Inflammatory macrophage (primary cell): ENCODE measurements at places on chromosomes 16 and 17.

DNA sequence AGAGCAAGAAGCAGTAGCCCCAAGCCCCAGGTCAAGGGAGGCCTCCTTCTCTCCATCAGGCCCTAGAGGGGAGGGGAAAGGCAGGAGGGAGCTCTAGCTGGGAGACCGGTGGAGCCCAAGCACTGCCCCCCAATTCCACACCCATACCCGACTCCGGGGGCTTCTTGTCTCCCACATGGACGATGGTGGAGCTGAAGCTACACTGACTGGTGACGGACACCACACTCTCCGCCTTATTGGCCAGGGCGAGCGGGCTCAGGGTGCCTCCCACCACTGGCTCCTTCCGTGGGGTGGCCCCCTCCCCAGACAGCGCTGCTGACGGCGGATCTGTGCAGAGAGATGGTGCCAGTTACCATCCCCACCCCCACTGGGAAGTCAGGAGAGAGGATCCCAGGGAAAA is 6.4 kb downstream of the PER1 start:
- no peak for DNase-seq

- peak; percentile 55 for DNase-seq
Observed at GRCh38 chr17:3718201-3718600, 5.5 kb upstream of the HASPIN start.

DNA sequence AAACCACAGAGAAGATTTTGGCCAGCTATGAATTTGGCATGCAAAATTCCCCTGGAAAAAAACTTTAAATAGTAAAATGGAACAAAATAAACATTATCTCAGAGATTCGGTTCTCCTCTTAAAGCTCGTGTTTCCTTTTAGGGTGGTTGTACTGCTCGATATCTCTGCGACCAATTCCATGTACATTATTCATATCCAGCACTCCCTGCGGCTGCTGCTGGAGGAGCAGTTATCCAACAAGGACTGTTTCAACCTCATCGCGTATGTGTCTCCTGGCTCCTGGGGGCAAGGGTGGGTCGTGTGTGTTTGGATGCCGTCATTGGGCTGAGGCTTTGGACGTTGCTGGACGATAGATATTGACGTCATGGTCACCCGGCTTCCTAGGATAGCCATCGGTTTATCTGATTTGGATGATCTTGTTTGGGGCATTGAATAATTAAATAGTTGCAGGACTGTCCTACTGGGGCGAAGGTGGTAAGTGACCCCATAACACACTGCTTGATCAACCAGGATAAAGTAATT is 33.8 kb downstream of the VWA3A start:
- DNase-seq = no peak

GRCh38 chr16:72426386-72426785 is 254.4 kb upstream of the PMFBP1 start:
- DNase-seq = no peak

GRCh38 chr17:37476431-37477120 is 13.1 kb upstream of the DUSP14 start:
- no peak for DNase-seq

DNA sequence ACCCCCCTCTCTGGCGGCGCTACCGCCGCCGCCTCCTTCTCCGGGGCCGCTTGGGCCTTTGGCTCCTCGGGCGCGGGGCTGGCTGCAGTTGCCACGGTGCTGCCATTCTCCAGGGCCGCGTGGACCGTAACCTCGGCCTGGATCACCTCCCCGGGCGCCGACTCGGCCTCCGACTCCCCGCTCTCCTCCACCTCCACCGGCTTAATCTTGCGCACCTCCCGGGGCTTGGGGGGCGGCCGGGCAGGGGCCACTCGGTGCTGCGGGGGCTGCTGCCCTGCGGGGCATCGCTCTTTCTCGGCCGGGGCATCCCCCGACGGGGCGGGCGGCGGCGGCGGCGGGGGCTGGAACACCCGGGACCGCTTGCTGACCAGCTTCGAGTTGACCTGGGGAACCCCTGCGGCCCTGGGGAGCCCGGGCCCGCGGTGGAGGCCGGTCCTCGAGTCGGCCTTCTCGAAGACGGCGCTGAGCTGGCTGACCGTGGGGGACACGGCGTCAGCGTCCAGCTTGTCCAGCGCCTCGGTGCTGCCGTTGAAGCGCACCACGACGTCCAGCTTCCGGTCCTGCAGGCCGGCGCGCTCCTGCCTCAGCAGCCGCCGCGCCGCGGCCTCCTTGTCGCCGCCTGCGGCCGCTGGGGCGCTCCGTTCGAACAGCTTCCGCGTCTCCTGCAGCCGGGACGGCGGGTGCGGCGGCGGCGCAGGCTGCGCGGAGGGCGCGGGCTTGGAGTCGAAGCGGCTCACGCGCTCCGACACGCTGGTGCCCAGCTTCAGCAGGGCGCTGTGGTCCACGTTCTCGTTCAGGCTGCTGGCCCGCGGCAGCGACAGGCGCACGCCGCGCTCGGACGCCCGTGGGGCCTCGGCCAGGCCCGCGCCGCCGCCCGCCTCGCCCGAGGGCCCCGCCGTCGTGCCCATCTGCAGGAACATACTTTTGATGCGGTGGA is 792 bp downstream of the PPP1R9B start:
- peak; percentile 48 for DNase-seq

DNA sequence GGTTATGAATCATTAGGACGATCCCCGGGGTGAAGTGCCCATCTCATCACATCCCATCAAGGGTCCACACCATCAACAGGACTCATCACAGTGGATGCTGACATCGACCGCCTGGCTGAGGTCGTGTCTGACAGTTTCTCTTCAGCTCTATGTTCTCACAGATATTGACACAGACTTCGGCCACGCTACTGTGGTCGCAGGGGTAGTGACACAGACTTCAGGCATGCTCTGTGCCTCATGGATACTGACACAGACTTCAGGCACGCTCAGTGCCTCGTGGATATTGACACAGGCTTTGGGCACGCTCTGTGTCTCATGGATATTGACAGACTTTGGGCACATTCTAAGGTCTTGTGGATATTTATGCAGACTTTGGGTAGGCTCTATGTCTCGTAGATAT is 50.1 kb downstream of the KLHDC4 start:
- no peak for DNase-seq

GRCh38 chr17:39867084-39867879 is 720 bp upstream of the ZPBP2 start:
- no peak for DNase-seq

DNA sequence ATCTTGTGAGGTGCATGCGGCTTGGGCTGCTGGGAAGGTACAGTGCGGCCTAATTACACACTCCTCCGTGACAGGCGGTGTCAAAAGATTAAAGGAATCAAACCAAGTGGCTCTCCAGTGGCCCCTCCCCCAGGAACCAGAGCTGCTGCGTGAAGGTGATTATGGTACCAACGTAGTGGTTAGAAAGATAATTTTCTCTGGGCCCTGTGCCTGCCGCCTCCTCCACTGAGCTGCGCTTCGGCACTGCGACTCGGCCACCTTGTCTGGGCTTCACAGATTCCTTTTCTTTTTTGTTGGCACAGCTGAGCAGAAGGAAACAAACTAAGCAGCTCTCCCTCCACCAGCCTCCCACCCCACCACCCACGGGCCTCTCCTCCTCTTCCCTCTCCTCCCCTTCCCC is 113.2 kb upstream of the SDK2 start:
- DNase-seq = no peak

GRCh38 chr17:40915721-40916256 is 21.7 kb downstream of the KRT23 start:
- peak; percentile 74 for DNase-seq

DNA sequence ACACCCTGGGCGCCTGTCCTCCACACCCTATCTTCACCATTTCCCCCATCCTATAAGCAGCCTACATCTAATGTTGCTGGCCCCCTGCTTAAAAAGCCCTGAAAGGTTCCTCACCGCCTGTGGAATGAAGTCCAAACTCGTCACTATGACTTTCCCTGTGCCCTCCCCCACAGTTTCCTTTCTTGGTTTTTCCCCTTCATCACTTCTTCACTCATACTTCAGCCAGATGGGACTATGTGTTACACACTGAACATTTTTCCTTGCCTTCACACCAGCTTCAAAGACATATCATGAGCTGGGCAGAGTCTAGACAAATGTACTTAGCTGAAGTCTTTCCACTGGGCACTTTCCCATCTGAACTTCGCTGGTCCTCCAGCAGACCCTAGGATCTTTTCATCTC is 1.5 kb upstream of the MARCHF10 start:
- no peak for DNase-seq

DNA sequence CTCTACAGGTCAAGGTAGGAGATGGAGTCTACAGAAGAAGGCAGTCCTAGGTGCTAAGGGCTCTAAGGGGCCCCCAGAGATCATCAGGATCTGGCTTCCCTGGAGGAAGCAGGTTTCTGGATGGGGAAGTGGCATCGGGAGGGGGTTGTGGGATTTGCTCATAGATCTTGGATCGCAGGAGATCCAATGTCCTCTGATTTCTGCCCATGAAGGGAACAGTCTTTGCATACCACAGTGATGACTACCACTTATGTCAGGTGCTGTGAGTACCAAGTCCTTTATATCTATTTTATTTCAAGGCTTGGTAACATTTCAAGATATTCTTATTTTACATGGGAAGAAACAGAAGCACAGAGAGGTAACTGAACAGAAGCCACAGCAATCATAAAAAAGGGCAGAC is 164.0 kb downstream of the RGS9 start:
- no peak for DNase-seq

- DNase-seq = no peak
Observed at GRCh38 chr16:7350806-7351205, 18.2 kb downstream of the RBFOX1 start.

DNA sequence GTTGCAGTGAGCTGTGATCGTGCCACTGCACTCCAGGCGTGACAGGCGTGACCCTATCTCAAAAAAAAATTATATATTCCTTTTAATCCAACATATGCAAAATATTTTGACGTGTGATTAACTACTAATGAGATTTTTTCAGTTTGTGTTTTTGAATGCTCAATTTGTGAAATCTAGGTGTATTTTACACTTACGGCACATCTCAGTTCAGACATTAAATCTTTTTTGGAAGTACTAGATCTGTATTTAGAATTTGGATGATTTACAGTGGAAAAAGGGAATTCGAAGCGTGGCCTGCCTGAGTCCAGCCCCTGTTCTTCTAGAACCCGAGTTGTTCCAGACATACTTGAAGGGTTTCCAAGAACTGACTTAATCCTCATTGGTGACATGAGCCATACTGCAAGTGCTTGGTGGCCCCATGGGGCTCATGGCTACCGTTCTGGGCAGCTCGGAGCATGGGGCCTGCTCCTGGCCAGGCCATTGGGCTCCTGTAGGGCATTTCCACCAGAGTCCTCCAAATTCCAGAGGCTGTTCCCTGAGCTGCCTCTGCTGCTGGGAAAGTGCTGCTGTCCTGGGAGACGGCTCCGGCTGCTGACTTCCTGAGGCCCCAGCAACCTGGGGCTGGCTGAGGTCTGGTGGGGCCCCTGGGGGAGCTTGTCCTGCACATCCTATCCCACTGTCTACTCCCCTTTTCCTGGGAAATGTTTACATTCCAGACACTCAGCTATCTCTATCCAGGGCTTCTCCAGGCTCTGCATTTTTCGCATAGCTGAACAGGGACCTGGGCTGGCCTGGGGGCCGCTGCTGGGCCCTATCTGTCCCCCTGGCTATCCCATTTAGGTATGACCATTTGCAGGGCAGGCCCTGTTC is 27.2 kb downstream of the LLGL2 start:
- no peak for DNase-seq

DNA sequence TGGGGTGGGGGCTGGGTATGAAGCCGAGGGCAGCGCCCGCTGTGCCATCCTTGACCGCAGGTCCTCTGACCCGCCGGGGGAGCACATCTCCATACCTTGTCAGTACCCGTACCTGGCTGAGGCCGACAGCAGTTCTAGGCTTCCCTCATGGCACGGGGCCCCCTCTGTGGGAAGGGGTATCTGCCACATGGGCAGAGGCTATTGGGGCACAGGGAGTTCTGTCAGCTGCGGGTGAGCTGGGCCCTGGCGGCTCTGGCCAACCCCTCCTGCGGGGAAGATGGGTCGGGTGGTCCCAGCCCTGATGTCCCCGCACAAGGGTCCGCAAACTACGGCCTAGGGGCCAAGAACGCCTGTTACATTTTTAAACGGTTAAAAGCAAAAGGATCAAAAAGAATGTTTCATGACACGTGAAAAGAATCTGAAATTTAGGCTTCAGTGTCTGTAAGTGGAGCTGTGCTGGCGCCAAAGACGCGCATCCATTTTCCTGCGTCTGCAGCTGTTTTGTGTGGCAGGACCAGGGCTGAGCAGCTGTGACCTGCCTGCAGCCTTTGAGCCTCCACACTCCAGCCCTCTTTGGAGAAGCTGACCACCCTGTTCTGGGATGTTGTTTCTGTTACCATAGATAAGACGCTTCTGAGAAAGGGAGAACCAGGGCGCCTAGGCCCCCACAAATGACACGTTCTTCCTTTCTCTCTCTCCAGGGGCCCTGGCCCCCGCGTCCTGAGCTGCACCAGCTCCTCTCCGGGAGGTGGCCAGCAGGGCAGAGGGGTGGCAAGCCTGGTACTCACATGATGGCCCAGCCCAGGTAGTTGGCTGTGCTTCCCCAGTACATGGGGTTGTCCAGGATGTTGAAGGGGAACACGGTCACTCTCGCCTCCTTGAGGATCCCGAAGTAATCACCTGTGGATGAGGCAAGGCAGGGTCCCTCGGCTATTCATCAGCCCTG is 12.7 kb upstream of the RASD1 start:
- DNase-seq = no peak

- DNase-seq = no peak
Observed at GRCh38 chr17:29388937-29389336, 1.2 kb upstream of the TAOK1 start.

DNA sequence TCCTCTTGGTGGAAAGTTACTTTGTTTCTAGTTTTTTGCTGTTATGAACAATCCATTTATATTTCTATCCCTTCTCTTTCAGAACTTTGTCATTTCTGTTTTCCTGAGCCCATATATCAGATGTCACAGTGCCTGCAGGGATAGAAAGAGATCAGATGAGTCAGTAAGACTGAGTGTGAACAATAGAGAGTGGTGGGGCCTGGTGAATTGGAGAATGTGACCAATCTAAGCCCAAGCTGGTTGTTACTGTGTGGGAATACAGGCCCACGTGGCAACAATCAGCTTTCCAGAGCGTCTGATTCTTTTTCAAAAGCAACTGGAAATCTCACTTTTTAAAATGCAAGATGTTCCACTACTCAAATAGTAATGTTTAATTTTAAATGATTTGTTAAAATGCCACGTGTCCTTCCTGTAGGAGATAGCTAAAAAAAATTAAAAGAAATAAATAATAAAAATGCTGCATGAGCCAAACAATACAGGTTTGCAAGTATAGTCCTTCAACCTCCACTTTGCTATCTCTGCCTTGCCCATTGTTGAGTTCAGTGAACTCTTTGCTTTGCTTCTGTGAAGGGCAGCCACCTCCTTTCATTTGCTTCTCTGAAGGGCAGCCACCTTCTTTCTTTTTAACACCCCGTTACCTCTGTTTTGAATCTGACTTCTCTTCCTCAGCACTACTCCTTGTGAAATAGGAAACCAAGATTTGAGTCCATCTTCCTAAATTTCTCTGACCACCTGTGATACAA is 9.6 kb downstream of the DCTN5 start:
- DNase-seq = no peak

DNA sequence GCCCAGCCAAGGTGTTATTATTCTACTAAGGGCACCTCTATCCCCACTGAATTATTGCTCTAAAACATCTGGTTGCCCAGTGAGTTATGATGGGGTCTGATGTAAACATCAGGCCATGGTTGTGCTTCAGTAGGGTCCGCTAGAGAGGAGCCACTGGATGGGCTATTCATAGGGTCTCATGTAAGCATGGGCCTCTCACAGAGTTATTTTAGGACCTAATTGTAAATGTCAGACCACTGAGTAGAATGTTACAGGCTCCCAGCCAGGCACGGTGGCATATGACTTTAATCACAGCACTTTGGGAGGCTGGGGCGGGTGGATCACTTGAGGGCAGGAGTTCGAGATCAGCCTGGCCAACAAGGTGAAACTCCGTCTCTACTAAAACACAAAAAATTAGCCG is 5.3 kb downstream of the RAPGEFL1 start:
- DNase-seq = no peak
